ENCODE measurements at places on chromosomes 4 and X.

DNA sequence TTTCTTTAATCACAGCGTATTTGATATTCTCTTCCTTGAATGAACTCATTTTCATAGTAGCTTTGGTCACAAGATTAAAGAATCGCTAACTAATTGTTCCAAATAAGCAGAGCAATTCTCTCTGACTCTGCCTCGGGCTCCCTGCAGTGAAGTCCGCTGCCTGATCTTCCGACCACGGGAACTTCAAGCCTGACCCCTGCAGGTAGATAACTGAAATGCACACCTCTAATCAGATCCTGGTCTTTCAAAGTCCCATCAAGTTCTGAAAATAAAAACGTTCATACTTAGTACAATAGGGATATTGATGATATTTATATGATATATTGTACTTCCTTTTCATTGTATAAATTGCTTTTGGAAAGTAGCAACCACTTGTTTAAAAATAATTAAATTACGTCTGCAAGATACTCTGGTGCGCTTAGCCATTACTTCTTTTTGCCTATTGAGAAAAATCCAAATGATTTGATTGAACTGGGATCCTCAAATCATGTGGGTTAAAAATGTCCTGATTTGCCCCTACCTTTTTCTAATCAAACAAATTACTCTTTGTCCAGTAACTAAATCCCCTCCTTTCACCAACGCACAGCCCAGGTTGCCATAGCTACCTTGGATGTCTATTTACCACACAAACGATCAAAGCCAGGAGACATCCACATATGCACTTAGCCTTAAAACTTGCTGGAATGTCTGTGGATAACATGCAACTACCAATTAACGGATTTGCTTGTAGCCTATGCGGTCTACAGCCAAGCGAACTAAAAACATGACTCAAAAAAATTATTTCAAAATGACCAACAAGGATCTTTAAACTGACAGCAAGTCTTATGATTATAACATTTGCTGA lies 4.2 kb downstream of the MID1 start:
- DNase-seq: peak; percentile 52

DNA sequence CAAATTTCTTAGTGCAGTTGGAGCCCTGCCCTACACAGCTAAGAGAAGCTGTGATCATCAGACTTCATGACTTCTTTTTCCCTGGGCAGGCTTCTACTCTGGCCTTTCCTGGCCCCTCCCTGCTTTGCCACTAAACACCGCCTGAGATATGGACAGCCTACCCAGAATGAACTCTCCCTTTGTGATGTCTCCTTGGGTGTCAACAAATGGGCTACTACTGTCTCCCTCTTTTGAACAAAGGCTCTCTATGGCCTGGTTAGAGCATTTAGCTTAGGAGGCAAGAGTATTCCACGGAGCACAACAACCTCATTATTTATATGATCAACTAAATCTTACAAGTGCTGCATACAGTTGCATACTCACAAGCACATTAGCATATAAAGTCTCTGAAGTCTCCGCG lies 127.6 kb upstream of the HCCS start:
- no peak for DNase-seq

- DNase-seq: no peak
Measured at GRCh38 chr4:66911880-66912279, 633.4 kb downstream of the CENPC start.

DNA sequence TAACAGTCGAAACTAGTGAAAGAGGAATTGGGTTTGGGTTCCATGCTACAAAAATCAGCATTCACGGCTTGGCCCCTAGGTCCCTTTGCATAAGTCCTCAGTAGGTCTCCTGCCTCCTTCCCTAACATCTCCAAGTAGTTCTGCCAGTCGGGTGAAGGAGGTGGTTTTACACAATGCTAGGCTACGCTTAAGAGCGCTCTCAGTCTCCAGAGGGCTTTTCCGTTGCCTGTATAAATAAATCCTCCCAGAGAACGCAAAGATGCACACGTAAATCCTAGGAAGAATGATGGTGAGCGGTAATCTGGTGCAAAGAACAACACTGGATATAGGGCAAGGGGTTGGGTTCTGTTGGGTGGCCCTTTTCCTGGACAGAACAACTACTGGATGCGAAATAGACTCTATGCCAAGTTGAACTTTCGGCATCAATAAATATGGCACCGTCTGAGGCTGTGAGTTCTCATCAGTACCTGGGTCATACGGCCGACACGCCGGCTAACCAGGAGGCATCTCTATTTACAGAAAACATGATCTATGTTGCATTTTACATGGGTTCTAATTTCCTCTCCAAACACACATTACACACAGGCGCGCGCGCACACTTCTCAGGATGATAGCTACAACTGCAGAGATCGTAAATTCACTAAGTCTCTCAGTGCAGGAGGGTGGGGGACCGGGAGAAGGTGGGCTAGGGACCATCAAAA lies 1.3 kb downstream of the CAMK2D start:
- DNase-seq: no peak

DNA sequence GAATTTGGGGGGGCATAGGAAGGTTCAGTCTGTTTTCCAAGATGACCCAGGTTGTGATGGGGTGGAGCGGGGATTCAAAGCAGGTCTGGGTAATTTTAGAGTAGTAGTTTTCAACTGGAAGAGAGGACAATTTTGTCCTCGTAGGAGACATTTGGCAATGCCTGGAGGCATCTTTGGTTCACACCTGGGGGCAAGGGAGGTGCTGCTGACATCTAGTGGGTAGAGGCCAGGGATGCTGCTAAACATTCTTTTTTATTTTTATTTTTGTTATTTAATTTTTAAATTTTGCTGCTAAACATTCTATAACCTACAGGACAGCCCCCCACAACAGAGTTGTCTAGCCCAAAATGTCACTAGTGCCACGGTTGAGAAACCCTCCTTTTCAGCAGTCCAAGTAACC lies 1.9 kb downstream of the RAB9A start:
- no peak for DNase-seq

All from GM04504 (cell line).